ENCODE measurements at places on chromosomes 16 and 17.

DNA sequence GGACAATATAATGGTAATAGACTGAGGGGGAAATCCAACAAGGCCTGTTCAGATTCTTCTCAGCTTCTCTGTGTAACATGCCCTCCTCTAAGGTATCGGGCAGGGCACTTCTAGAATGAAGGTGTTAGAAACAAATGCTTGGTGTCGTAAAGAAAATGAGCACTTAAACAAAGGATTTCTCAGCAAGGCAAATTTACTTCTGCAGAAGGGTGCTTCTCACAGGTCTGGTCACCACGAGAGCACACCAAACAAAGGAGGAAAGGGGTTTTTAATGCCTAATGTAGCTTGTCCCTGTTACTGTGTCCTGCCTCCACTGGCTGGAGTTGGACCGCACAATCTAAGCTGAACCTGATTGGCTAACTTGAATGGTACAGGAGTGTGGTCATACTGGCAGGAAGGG lies 642.6 kb upstream of the CDH8 start:
- DNase-seq = no peak

- no peak for DNase-seq
These were observed 10.5 kb upstream of the NUDT7 start for GRCh38 chr16:77711775-77712174.

- DNase-seq = no peak
These were observed 65.8 kb downstream of the WSCD1 start for GRCh38 chr17:6135996-6136395.

DNA sequence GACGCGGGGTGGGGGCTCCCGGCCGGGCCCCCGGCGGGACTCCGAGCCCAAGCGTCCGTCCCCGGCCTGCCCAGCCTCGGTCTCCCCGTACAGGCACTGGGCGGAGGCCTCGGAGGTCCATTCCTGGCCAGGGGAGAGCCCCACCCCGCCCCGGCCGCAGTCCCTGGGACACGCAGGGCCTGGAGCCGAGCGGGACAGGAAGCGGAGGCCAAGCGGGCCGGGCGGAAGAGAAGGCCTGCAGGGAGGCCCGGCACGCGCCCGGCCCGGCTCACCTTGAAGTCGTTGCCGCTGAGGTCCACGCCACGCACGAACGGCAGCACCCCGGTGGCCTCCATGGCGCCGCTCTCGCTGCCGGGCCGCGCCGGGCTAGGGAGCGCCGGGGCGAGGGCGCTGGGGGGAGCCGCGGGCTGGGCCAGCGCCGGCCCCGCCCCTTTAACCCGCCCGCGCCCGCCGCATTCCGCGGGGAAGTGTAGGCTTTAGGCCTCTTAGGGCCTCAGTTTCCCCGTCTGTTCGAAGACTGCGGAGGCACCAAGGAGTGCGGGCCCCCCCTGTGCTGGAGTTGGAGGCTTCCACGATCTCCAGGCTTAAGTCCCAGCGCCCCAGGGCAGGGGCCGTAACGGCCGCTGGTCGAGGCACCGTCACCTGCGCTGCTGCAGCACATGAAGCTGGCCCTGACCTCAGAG lies at the start of gene FLII:
FLII (minus strand) TSS at position 383 of the 683 bp plus-strand sequence; CDS start at position 335, 48 bp downstream.
- peak; percentile 59 for DNase-seq

- no peak for DNase-seq
These were observed 37.6 kb downstream of the CBFA2T3 start for GRCh38 chr16:88939245-88939971.

DNA sequence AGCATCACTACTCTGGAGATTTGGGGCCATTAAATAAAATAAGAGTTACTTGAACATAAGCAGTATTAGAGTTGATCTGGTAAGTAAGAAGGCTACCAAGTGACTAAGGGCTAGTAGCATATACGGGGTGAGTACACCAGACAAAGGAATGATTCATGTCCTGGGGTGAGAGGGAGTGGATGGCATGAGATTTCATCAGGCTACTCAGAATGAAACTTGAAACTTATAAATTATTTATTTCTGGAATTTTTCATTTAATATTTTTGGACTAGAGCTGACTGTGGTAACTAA lies 2.3 kb downstream of the SLFN5 start:
- no peak for DNase-seq

DNA sequence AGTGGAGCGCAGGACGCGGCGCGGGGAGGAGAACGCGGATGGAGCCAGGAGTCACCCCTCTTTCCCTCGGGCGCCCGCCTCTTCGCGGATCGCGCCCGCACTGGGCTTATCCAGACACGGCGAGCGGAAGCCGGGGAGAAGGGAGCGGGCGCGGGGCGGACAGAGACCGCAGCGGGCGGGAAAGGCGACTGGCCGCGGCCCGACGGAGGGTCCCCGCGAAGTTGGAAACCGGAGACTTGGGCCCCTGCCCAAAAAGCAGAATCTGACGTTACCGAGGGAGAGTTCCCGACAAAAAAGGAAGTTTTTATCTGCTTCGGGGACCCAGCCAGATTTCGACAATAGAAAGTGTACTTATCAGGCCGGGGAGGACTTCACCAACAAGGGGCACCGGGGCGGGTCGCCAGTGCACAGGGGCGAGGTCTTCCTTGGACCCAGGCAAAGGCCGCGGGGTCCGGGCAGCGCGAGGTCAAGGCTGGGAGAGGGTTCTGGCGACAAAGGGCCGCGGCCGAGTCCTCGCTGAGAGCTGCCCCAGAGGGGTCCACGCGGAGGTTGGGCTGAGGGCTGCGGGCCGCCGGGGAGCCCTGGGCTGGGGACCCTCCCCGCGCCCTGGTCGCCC lies 519 bp downstream of the ST6GALNAC2 start:
- peak; percentile 40 for DNase-seq

DNA sequence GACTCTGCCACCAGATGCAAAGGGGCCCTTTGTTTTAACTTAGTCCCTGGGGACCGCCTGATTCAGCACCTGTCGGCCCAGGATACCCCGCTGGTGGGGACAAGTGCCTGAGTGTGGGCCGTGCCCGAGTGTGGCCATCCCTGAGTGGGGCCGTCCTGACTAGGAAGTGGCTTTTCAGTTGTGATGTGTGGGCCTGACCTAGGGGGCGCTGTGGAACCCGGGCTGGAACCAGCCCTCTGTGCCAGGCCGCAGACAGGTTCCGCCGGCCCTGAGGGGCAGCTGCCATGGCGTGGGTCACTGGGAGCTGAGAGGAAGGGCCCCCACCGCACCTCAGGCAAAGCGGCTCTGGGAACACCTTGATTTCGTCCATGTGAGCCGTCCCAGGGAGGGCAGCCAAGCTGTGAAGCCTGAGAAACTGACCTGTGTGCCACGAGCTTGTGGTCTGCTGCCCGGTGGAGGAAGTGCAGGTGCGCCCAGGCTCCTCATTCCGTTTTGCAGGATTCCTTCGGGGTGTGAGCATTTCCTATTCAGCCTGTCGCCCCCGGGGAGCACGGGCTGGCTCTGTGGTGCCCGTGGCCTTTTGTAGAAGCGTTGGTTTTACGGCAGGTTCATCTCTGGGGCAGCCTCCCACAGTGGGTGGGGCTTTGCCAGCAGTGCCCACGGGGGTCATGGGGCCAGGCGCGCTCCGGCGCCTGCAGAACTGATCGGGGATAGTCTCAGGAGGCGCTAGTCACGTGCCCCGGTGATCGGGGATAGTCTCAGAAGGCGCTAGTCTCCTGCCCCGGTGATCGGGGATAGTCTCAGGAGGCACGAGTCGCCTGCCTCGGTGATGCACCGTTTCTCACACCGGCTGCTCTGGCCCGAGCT lies 5.3 kb downstream of the RPL13 start:
- peak; percentile 56 for DNase-seq

DNA sequence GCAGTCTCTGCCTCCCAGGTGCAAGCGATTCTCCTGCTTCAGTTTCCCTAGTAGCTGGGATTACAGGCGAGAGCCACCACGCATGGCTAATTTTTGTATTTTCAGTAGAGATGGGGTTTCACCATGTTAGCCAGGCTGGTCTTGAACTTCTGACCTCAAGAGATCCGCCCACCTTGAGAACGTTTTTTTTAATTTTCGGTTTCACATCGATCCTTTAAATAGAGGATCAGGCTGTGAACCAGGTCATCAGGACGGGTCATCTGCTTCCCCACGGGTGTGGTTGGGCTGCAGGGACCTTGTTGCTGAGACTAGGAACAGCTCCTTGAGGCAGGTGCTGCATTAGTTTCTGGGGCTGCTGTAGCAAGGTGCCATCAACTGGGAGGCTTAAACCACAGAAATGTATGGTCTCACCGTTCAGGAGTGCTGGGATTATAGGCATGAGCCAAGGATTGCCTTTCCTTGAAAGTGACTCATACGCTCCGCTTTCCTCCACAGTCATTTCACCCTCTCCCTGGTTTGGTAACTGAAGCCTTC lies 7.9 kb upstream of the NAGPA start:
- no peak for DNase-seq

GRCh38 chr16:85162478-85163277 lies 50.4 kb upstream of the CIBAR2 start:
- DNase-seq = peak; percentile 89

GRCh38 chr17:44903012-44903685 lies 3.9 kb upstream of the EFTUD2 start:
- DNase-seq = peak; percentile 26

- no peak for DNase-seq
These were observed 22.2 kb downstream of the ITGAL start for GRCh38 chr16:30494709-30495108.

DNA sequence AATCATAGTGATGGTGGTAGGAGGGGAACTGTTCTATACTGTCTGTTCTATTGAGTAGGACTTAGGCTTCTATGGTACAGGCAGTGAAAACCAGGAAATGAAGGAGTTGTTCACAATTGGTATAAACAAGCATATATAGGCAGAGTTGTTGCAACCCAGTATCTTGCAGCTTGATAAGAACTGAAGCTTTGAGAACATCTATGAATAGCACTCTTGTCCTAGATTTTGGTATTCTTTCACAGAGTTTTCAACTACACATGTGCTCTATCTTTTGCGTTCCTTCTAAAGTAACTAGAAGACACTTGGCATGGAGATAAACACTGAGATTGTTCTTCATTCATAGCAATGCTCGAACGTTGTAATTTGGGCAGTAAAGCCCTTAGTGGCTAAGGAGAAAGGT lies 91.8 kb downstream of the KCNJ2 start:
- no peak for DNase-seq

DNA sequence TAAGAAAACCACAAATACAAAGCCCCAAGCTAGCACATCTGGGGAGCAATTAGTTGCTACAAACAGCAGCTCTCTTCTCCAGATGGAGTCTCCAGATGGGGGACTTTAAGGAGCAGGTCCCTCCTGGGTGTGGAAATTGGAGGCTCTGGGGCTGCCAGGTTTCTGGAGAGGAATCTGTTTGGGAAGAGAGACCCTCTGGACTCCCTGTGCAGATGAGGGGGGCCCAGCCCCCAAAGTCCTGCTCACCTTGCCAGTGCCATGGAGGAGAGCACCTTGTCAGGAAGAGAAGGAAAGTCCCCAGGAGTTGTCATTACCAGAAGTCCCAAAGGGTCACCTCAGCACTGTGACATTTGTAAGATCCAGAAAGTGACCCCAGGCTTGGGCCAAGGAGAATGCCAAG lies 14.8 kb downstream of the TEKT5 start:
- no peak for DNase-seq

DNA sequence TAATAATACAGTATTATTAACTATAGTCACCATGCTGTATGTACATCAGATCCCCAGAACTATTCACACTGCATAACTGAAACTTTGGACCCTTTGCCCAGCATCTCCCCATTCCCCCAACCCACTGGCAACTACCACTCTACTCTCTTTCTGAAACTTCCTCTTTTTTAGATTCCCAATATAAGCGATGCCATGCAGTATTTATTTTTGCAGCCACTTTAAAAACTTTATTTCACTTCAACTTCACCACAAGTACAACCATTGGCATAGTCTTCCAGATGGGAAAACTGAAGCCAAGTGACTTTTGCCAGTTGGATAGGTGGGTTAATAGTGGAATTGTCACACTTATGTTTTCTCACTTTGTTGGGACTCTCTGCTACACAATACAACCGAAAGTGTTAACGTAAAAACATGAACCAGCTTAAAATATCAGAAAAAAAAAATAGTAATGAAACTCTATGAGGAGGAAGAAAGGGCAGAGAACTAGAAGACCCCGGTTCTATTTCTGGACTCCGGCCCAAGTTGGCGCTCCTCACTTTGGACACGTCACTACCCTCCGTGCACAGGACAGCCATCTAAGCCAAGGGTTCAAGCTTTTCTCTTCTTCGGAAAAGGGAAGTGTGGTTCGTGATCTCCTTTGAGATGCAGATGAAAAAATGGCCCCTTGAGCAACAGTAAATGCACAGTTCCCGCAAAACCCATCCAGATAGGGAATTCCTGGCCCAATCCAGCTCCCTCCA lies 743 bp downstream of the SHCBP1 start:
- DNase-seq = peak; percentile 41

GRCh38 chr16:27538528-27538927 lies 11.2 kb downstream of the GTF3C1 start:
- no peak for DNase-seq

DNA sequence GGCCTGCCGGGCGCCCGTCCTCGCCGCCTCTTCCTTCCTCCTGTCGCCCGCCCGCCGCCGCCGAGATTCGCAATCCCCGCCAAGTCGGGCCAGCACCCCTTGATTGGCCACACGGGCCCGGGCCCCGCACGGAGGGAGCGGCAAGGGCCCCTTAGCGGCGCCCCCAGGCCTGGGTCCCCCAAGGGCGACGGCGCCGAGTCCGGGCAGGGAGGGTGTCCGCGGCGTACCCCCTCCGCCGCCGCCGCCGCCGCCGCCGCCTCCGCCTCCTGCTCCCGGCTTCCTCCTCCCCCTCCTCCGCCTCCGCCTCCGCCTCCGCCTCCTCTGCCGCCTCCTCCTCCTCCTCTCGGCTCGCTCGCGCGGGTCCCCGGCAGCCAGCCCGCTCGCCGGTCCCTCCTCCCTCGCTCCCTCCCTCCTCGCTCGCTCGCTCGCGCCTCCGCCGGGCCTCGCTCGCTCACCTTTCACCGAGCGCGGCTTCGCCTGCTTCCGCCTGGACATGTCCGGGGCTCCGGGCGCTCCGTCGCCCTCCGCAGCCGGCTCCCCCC lies 561 bp downstream of the ZNF423 start:
- DNase-seq = peak; percentile 94

DNA sequence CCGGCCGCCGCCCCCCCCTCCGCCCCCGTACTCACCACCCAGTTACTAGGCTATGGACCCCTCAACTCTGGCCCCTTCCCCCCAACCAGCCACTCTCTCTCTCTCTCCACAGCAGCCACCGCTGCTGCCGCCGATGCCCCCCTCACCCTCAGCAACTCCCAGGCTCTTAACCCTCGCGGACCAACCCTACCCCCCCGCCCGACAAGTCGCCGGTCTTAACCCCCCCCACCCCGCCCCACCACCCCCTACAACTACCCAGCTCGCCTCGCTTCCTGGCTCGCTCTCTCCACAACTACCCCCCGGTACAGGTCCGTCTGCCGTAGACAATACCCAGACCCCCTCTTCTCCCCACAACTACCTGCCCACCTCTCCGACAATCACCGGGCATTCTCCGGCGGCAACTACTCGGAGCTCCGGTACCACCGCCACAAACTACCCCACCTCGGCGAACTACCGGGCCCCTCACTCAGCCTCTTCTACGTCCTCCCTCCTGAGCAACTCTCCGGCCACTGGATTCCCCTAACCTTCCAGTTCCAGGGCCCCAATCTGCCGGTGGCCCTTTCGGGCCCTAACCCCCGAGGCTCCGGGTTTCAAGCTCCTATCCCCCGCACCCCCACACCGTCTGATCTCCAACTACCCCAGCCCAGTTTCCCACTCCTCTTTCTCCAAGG lies 702 bp downstream of the PHF23 start:
- peak; percentile 62 for DNase-seq

- no peak for DNase-seq
These were observed 71.7 kb downstream of the HLF start for GRCh38 chr17:55336426-55336825.

GRCh38 chr17:45160447-45161287 lies 1.0 kb upstream of the HEXIM2 start:
- peak; percentile 86 for DNase-seq

GRCh38 chr16:56576585-56577299 lies 11.9 kb downstream of the MT4 start:
- peak; percentile 55 for DNase-seq

- no peak for DNase-seq
These were observed 19.1 kb downstream of the DEXI start for GRCh38 chr16:10923146-10923649.

Measured in femur (tissue), 1 donor.